ENCODE measurements at places on chromosomes 7 and 10. TPM values are rescaled to one million over a fixed set of nuclear protein-coding genes. Genes with fewer than 3 reads are reported as not detected.

DNA sequence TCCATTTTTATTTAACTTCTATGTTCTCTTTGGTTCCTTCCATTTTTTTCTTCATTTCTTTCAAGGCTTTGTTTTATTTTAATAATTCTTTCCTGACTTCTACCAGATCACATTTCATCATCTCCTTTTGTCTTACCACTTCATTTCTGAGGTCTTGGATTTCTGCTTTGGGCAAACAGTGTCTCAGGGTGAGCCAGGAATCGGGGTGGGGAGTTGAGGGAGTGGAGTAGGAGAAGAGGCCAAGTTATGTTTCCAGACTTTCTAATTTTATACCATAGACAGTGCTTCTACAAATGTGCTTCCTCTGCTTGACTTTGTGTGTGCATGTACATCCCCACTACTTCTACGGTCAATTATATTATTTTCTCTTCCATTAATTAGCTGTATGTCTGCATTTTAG lies 112.1 kb downstream of the PRKG1 start:
- H3K4me3 ChIP-seq = no peak overlapping the region
- no peaks in the 10 kb centered on the region for H3K36me3 ChIP-seq
- no peak for DNase-seq
- H3K27ac ChIP-seq = no peak overlapping the region
- H3K27me3 ChIP-seq = no peaks in the 10 kb centered on the region

GRCh38 chr7:90692947-90693346 lies 96.8 kb downstream of the CDK14 start:
- no peaks in the 10 kb centered on the region for H3K36me3 ChIP-seq
- H3K27ac ChIP-seq = no peak overlapping the region

DNA sequence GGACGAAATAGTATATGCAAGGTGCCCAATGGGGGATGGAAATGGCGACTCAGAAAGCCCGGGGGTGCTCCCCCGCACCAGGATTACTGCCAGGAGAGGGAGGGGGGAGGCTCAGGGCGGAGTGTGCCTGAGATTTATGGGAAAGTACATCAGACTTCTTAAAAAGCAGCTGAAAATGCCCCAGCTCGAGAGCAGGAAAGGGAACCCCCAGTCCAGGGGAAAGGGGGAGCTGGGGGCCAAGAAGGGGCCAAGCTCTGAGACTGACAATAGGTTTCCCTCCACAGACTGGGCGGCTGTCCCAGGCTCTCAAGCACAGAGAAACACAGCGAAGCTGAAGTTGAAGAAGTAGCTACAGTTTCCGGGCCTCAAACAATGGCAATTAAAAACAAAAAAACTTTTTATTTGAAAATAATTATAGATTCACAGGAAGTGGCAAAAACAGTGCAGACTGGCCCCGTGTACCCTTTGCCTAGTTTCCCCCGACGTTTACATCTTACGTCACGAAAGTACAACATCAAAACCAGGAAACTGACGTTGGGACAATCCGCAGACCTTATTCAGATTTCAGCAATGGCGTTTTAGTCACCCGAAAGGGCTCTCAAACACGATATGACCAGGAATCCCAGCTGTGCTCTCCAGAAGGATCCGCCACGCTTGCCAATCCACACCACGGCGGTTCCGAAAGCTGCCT lies 83.9 kb upstream of the FGFR2 start:
- no peaks in the 10 kb centered on the region for H3K36me3 ChIP-seq
- no peak overlapping the region for H3K27ac ChIP-seq
- DNase-seq = no peak
- no peak overlapping the region for H3K4me3 ChIP-seq

GRCh38 chr7:144908324-144908723 lies 72.5 kb upstream of the TPK1 start:
- no peak overlapping the region for H3K27ac ChIP-seq
- no peak overlapping the region for H3K4me3 ChIP-seq
- H3K27me3 ChIP-seq = no peaks in the 10 kb centered on the region
- DNase-seq = no peak
- no peaks in the 10 kb centered on the region for H3K4me1 ChIP-seq

GRCh38 chr10:6386960-6387359 lies 184.2 kb downstream of the PFKFB3 start:
- H3K27ac ChIP-seq = no peak overlapping the region
- H3K4me1 ChIP-seq = peaks cover 6% of the 10 kb centered on the region
- H3K36me3 ChIP-seq = no peaks in the 10 kb centered on the region
- H3K27me3 ChIP-seq = no peaks in the 10 kb centered on the region
- DNase-seq = no peak

GRCh38 chr7:155011086-155011485 lies 8.2 kb upstream of the PAXIP1 start:
- H3K4me3 ChIP-seq = no peak overlapping the region
- H3K36me3 ChIP-seq = no peaks in the 10 kb centered on the region
- no peak for DNase-seq
- H3K4me1 ChIP-seq = no peaks in the 10 kb centered on the region
- H3K27me3 ChIP-seq = no peaks in the 10 kb centered on the region

- H3K27me3 ChIP-seq = no peaks in the 10 kb centered on the region
- no peak overlapping the region for H3K27ac ChIP-seq
- no peak for DNase-seq
- H3K36me3 ChIP-seq = no peaks in the 10 kb centered on the region
- no peak overlapping the region for H3K4me3 ChIP-seq
Observed at GRCh38 chr7:28573059-28573553, 160.8 kb downstream of the CREB5 start.

- DNase-seq = no peak
- H3K4me1 ChIP-seq = no peaks in the 10 kb centered on the region
- no peaks in the 10 kb centered on the region for H3K36me3 ChIP-seq
- no peak overlapping the region for H3K4me3 ChIP-seq
- no peak overlapping the region for H3K27ac ChIP-seq
Observed at GRCh38 chr7:80026766-80027165, 107.9 kb upstream of the GNAI1 start.

GRCh38 chr10:104640339-104641186 lies 527 bp upstream of the SORCS3 start:
- H3K36me3 ChIP-seq = no peaks in the 10 kb centered on the region
- no peak overlapping the region for H3K27ac ChIP-seq
- H3K4me1 ChIP-seq = no peaks in the 10 kb centered on the region
- H3K27me3 ChIP-seq = peaks cover 10% of the 10 kb centered on the region
- H3K4me3 ChIP-seq = no peak overlapping the region
- no peak for DNase-seq

DNA sequence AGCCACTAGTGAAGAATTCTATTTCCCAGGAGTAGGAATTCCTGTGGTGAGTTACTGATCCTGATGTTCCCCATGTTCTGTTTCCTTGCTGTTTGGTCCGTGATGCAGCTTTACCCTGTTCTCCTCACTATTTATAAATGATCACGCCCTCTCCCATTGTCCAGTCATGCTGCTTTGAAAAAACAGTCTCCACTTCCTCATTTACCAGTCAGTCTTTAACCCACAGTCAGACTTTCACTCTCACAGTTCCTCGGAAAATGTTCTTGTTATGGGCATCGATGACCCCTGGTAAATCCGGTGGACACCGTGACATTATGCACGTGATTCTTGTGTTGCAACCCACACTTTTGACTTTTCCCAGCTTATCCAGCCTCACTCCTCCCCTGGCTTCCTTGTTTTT lies 14.4 kb downstream of the SCIN start:
- H3K4me3 ChIP-seq = no peak overlapping the region
- no peak overlapping the region for H3K27ac ChIP-seq
- DNase-seq = no peak
- no peaks in the 10 kb centered on the region for H3K4me1 ChIP-seq

The GALNT17 gene
- not detected for total RNA-seq

The PAX4 gene
- not detected for total RNA-seq
